Activated CD8-positive, alpha-beta memory T cell treated with anti-CD3 and anti-CD28 coated beads, Interleukin-2, amount 10 ng/mL, durations not matched to agents 7 days and 5 days (primary cell): ENCODE measurements at places on chromosomes 13 and 19. TPM values are rescaled to one million over a fixed set of nuclear protein-coding genes. Genes with fewer than 3 reads are reported as not detected.

SPATA13 gene
- total RNA-seq = 57.8 TPM

ZNF93 gene
- 10.8 TPM for total RNA-seq

HIF3A gene
- not detected for total RNA-seq

TTC9B gene
- not detected for total RNA-seq

ADGRE1 gene
- total RNA-seq = 0.54 TPM

ZIM2 gene
- not detected for total RNA-seq

KCNRG gene
- not detected for total RNA-seq

ZNF430 gene
- 28.5 TPM for total RNA-seq

ICAM5 gene
- 0.41 TPM for total RNA-seq

LRP3 gene
- not detected for total RNA-seq

PCDH8 gene
- total RNA-seq = not detected

MIA gene
- total RNA-seq = not detected

ZNF441 gene
- 9.4 TPM for total RNA-seq

KLK12 gene
- total RNA-seq = not detected

SIGLEC8 gene
- total RNA-seq = not detected

TNFSF11 gene
- total RNA-seq = 0.76 TPM

OVOL3 gene
- total RNA-seq = not detected

CEACAM19 gene
- not detected for total RNA-seq

AMH gene
- 6.0 TPM for total RNA-seq

ODAD3 gene
- 0.15 TPM for total RNA-seq

OSCAR gene
- 0.47 TPM for total RNA-seq

ZNF135 gene
- total RNA-seq = 0.76 TPM

LRRC25 gene
- 0.12 TPM for total RNA-seq

HPN gene
- total RNA-seq = not detected

TMEM255B gene
- total RNA-seq = 0.87 TPM

FFAR1 gene
- total RNA-seq = not detected

KLK15 gene
- total RNA-seq = not detected

SAE1 gene
- total RNA-seq = 153 TPM

CEACAM7 gene
- not detected for total RNA-seq
